ENCODE measurements at places on chromosomes 4 and X.

DNA sequence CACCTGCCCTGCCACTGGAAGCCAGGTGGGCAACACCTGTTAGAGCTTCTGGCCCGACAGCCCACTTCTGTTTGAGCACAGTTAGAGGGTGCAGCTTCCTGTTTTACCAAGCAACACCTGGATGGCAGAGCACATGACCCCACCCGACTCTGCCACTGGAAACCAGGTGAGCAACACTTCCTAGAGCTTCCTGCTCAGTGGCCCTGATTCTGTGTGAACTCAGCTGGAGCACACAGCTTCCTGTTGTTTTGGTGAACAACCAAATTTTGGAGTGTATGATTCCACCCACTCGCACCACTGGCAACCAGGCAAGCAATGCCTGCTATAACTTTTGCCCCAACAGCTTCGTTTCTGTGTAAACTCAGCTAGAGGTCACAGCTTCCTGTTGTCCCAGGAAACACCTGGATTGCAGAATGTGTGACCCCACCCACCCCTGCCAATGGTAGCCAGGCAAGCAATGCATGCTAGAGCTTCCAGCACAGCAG lies 163.8 kb upstream of the KLF8 start:
- no peak for DNase-seq

DNA sequence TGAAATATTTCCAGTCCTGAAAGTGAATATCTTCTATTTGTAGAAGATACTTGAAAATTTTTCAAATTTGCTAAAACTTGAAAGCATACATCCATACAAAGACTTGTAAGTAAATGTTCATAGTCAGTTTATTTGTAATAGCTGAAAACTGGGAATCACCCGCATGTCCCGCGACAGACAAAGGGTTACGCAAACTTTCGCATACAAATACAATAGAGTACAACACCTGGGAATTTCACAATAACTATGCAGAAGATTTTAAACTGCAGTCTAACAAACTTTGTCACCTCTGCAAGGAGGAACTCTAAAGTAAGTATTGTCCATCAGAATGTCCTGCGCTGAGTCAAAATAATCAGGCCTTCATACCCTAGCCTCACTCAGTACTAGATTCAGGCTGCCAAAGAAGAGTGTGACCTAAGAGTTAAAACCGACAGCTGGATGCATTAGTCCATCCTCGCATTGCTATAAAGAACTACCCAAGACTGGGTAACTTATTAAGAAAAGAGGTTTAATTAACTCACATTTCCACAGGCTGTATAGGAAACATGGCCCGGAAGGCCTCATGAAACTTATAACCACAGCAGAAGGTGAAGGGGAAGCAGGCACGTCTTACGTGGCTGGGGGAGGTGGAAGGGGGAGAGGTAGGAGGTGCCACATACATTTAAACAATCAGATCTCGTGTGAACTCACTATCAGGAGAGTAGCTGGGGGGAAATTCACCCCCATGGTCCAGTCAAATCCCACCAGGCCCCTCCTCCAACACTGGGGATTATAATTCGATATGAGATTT lies 60.4 kb downstream of the MMRN1 start:
- DNase-seq: no peak

DNA sequence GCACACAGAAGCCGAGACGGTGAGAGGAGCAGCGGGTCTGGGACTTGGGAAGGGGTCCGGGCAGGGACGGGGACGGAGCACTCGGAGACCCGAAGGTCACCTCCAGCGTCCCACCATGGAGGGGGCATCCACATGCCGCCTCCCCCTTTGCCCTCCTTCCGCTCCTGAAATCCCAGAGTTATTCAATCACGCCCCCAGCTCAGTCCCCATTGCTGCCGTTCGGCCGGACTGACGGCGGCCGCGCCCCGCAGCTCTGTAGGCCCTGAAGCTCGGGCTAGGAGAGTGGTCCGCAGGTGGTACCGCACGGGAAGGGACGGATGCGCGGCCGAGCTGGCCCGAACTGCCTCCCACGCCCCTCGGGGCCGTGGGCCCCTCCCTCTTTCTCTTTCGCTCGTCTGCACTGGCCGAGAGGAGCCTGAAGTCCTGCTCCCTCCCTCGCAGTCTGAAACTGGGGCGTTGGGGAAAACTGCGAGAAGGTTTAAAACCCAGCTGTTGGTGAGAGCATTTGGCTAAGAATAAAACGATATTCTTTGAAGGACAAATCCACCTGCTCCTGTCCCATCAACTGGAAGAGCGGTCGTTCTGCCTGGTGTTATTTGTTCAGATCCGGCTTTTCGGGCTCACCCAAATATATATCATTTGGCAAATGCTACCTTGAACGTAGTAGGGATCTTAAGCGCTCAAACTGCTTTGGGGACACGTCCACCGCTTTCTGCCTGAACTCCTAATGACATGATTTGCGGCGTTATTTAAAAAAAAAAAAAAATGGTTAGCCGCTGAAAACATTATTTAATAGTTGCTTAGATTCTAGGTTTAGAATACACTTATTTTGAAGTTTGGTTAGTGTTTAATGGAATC lies 719 bp downstream of the USO1 start:
- DNase-seq: peak; percentile 53

GRCh38 chrX:111007238-111007637 lies 88.8 kb upstream of the PAK3 start:
- no peak for DNase-seq

DNA sequence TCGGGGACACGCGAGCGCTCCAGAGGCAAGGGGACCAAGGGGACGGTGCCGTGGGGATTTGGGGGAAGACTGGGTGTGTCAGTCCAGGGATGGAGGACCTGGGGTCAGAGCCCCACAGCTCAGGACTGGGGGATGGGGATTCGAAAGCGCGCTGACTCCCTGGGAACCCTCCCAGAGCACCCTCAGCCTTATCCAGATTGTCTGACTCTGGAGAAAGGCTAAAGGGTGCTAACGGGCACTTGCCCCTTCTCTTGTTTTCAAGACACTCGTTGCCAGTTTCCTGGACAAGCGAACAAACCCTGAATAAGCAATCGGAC lies 1.1 kb downstream of the DOCK11 start:
- no peak for DNase-seq

DNA sequence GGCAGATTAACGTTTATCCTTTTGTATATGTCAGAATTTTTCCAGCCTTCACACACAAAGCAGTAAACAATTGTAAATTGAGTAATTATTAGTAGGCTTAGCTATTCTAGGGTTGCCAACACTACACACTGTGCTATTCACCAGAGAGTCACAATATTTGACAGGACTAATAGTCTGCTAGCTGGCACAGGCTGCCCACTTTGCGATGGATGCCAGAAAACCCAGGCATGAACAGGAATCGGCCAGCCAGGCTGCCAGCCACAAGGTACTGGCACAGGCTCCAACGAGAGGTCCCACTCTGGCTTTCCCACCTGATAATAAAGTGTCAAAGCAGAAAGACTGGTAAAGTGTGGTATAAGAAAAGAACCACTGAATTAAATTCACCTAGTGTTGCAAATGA lies 94.8 kb downstream of the TET2 start:
- no peak for DNase-seq

GRCh38 chr4:107388736-107389274 lies 331.2 kb downstream of the PAPSS1 start:
- DNase-seq: no peak

GRCh38 chr4:53531585-53532224 lies 59.6 kb downstream of the LNX1 start:
- DNase-seq: no peak

DNA sequence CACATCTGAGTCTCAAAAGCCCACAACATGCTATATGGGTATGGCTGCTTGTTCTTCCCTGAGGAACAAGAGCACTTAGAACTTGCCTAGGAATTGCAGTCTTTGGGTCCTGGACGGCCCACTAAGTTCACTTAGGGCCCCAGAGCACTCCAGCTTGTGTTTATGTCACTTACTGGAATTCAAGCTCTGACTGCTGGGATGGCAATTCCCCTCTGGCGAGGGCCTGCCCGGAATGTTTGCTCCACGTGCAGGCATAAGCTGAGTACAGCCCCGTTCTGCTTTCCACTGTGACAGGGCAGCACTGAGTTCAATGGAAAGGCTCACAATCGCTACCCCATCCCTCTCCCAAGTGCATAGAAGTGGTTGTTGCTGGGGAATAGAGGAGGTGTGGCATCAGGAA lies 25.9 kb upstream of the RASSF6 start:
- no peak for DNase-seq

GRCh38 chr4:72207196-72207595 lies 175.4 kb downstream of the NPFFR2 start:
- no peak for DNase-seq

GRCh38 chr4:156439576-156440200 lies 486.0 kb upstream of the CTSO start:
- no peak for DNase-seq

DNA sequence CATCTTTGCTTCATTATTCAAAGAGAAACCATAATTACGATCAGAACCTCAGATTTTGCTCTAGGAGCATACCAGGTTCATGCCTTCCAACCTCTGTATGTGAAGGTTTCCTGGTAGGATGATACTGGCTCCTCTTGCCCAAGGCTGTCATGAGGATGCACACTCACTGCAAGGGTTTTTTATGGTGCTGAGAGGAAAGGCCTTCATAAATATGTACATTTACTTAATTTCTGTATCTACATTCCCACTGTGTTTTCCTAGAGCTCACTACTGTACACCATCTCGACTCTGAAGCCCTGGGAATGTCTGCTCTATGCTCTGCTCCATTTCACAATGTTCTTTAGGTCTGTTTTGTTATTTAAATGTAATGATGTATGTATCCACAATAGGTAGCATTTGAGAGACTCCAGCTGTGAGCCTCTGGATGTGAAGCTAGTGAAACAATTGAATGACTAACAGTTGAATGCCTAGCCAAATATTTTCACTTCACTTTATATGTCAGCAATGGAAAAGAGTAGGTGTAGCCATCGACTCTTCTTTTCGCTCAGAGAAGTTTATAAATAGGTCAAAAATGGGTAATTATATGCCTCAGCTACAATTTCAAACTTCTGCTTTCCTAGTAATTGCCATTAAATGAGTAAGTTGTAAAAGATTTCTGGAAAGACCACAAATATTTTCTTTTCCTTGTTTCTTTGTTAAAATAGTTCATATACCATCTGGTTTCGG lies 228.0 kb downstream of the PALLD start:
- no peak for DNase-seq

GRCh38 chrX:115399306-115399705 lies 109.8 kb downstream of the LUZP4 start:
- DNase-seq: no peak

DNA sequence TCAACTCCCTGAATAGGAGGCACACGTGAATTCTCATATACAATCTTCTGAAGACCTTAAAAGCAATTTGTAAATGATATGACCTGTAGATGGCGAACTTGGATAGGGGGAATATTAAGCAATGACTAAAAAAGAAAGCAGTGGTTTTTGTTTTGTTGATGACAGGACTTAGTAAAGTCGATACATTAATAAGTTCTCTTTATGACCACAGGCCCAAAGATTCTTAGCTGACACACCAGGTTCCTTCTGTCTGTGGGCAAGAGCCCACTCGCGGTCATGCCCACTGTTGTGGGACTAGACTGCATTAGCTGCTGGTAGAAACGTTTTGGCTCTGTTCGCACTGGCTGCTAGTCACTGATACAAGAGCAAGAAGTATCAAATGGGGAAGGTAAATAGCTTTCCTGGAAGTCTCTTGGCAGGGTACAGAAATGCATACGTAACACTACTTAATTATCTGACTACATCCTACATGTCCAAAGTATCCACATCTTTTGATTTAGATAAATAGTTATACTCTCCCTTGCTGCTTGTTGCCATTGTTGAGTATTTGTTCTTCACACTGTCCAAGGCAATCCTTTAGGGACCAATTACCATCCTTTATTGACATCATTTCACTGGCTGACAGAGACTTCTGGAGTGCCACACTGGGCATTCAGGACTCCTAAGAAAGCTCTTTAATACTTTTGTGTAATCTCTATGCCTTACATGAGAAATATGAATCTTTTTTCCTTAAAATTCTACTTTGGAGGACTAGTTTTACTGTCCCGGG lies 31.0 kb downstream of the ALPK1 start:
- DNase-seq: peak; percentile 60

DNA sequence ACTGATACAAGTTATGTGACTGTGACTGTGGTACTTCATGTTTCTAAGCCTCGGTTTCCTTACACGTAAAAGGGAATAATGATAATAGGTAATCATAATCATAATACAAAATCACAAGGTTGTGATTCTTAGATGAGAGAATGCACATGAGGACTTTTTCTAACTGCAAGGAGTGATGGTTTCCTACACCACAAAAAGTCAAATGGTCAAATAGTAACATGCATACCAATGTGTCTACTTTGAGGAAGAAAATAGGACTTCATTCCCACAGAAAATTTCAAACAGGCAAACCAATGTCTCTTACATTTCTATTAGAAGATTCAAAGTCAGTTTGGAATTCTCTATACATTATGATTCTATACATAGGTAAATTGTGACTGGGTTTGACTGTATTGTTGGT lies 368.7 kb upstream of the FTHL17 start:
- no peak for DNase-seq

GRCh38 chr4:70365479-70365878 lies 4.9 kb downstream of the SMR3A start:
- DNase-seq: no peak

GRCh38 chr4:92305148-92305877 lies 1.5 kb downstream of the GRID2 start:
- DNase-seq: no peak

GRCh38 chr4:26434030-26434639 lies 56.1 kb downstream of the CCKAR start:
- no peak for DNase-seq

- peak; percentile 25 for DNase-seq
These were observed 92.8 kb upstream of the CCDC160 start for GRCh38 chrX:134144231-134144630.

- no peak for DNase-seq
These were observed 10.3 kb downstream of the GNL3L start for GRCh38 chrX:54540289-54540688.

DNA sequence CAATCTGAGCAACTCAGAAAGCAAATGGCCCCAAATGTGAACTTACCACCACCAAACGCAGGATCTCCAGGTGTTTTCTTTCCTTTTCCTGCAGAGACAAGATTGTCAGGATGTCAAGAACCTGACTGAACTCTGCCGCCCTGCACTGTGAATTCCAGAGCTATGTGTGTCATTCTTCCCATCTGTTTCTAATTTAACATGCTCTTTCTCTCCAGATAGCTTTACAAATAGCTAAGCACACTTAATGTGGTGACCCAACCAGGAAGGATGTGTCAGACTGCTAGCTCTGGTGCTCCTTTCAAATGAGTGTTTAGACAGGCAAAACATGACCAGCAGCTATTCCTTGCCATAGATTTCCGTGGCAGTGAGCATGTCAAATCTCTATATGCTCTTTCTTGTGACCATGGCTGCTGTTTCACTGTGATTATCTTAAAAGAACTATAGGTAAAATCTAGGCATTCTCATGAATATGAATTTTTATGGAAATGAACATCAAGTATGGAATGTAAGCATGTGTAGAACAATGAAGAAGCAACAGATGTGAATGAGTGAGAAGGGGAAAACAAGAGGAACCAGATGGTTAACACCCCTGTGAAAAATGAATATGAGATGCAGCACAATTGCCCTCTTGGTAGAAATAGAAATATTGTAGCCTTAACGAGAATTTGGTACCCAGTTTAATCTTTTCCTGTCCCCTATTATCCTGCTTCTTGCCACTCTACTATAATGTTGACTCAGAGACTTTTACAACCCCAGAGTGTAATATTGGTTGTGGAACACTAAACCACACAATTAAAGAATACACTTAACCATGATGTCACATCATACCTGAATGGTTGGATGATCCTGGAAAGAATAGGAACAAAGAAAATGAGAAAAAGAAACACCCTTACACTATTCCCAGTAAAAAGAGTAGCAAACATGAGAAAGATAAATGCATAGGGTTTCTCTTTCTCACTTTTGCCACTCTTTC lies 247.8 kb upstream of the DKK2 start:
- DNase-seq: no peak
